ENCODE measurements at places on chromosomes 3 and 15. TPM values are rescaled to one million over a fixed set of nuclear protein-coding genes. Genes with fewer than 3 reads are reported as not detected.

- DNase-seq, result no peak
Observed at GRCh38 chr15:100383302-100384107, 41.7 kb upstream of the ADAMTS17 start.

DNA sequence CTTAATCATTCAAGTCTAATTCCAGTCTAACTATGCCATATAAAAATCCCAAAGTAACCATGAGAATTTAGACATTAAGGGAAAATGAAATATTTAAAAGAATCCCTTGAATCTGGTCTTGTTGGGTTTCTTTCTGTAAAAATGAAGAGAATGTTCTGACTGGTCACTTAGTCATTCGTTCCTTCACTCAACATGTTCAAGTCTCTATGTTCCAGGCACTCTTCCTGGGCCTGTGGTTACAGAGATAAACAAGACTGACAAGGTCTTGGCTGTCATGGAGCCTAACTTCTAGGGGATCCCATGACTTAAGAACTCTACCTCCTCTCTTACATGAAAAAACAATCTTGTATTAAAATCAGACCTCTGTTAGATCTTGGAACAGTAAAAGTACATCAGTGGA lies 638.6 kb upstream of the TBL1XR1 start:
- no peak for DNase-seq

- DNase-seq, result no peak
Observed at GRCh38 chr3:152350139-152350538, 81.4 kb downstream of the MBNL1 start.

GRCh38 chr3:79808515-79808914 lies 40.7 kb upstream of the ROBO1 start:
- DNase-seq, result no peak

DNA sequence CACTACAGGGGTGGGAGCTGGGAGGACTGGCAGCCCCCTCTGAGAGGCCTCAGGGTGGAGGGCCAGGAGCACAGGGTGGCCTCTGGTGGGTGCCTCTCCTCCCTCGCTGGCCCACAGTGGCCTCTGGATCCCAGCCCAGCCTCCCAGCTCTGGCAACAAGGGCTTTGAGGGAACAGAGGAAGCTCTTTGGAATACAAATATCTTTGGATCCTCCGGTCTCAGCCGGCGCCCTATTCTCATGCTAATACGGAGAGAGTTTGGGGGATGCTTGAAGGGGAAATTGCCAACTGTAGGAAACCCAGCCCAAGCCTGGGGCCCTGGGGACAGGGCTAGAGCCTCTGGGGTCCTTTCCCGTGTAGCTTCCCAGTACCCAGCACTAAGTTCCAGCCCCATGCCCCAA lies 33.4 kb upstream of the INSYN1 start:
- no peak for DNase-seq

PTH1R gene
- 5.6 TPM for total RNA-seq

RASL12 gene
- total RNA-seq, result 324 TPM

SST gene
- not detected for total RNA-seq

ACKR2 gene
- total RNA-seq, result 10.0 TPM

DMXL2 gene
- 20.3 TPM for total RNA-seq

CPEB1 gene
- total RNA-seq, result 2.8 TPM

OR5H1 gene
- not detected for total RNA-seq
